Left renal cortex interstitium (tissue), 4 donors: ENCODE measurements at places on chromosomes 6 and 20. TPM values are rescaled to one million over a fixed set of nuclear protein-coding genes. Genes with fewer than 3 reads are reported as not detected.

OPN5 gene
- 1.1 TPM for polyA plus RNA-seq

ZKSCAN3 gene
- polyA plus RNA-seq: 12.3 TPM

BTN1A1 gene
- 0.32 TPM for polyA plus RNA-seq

WFDC5 gene
- not detected for polyA plus RNA-seq

CST5 gene
- 0.70 TPM for polyA plus RNA-seq

ZKSCAN8 gene
- polyA plus RNA-seq: 36.7 TPM

LTB gene
- 2.3 TPM for polyA plus RNA-seq

CALHM6 gene
- polyA plus RNA-seq: 3.4 TPM

KHDRBS2 gene
- 1.7 TPM for polyA plus RNA-seq

LINC00237 gene
- polyA plus RNA-seq: not detected

DNAH8 gene
- 0.35 TPM for polyA plus RNA-seq

OR2J3 gene
- not detected for polyA plus RNA-seq

PPP1R11 gene
- polyA plus RNA-seq: 66.6 TPM

DOK5 gene
- polyA plus RNA-seq: 8.4 TPM

LRRC73 gene
- 1.8 TPM for polyA plus RNA-seq
